GM12864 (cell line): ENCODE measurements at places on chromosomes 12 and 14.

DNA sequence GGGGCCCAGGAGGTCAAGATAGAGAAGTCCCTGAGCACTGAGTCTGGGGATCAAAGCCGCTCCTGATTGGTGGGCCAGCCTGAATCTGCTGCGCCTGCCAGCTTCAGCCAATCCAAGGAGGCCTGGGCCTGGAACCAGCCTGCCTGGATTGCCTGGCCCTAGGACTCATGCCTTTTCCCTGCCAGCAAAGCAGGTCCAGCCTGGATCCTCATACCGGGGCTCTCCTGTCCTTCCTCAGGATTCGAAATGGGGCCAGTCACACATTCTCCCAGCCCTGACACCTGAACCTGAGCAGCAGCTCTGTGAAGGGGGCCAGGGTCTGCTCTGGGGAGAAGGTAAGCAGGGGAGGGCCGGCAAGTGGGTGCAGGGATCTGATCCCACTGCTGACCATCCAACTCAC is 81.9 kb downstream of the NINJ2 start:
- no peak for DNase-seq

DNA sequence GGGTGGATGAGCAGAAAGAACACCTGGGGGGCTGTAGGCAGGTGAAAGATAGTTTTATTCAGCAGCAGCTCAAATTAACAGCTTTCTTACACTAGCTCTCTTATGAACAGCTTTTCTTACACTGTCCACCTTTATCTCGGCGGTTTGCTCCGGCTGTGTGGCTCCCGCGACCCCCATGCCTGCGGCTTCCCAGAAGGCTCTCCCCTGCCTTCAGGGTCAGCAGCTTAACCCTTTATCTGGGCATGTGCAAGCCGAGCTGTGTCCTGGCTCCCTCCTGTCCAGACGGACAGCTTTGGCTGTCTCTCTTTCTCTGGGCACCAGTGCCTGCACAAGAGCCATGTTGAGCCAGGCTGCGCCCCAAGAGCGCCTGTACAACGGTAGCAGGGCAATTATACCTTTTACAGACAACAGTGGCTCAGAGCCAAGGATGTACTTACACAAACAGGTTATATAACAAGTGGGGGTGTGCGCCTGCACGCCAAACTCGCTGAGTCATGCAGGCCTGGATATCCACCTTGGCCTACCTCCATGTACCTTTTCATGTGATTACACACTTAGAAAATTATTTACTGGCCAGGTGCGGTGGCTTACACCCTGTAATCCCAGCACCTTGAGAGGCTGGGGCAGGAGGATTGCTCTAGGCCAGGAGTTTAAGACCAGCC is 28.5 kb upstream of the KLHL42 start:
- no peak for DNase-seq

DNA sequence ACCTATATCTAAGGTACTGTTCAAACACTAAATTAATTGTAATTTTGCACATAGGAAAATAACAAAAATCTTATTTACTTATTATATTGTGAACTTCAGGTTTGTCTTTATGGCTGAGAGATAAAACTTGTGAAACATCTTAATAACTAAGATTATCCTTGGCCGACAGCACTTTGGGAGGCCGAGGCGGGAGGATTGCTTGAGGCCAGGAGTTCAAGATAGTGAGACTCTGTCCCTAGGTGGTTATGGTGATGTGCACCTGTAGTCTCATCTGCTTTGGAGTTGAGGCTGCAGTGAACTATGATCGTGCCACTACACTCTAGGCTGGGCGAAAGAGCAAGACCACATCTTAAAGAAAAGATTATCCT is 22.6 kb downstream of the DIP2B start:
- no peak for DNase-seq

GRCh38 chr14:35855876-35856481 is 29.8 kb downstream of the BRMS1L start:
- DNase-seq = peak; percentile 69

DNA sequence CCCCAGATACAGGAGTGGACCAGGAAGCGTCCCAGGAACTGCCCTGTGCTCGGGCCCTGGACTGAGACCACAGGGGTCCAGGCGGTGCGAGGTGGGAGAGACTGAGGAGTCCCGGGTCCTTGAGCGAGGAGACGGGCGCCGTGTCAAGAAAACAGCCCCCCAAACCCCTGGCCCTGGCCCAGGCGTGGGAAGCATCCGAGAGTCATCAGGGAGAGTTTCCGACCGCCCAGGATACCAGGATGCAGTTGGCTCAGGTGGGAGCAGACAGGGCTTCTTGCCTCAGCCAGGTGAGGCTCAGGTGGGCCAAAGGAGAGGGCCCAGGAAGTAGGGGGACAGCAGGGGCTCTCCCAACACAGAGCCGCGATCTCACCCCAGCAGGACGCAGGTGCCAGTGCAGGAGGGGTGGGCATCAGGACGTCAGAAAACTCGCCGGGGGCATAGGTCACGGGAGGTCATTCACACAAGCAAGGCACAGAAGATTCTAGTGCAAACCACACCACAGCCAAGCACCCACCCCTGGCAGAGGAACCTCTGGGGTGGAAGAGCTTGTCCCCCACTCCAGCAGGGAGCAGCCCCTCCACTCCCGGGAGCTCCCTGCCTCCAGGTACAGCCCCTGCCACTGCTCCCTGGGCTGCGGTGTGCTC is 102.5 kb upstream of the EIF5 start:
- DNase-seq = no peak

- no peak for DNase-seq
These were observed 82.4 kb downstream of the ZFC3H1 start for GRCh38 chr12:71581206-71581605.

DNA sequence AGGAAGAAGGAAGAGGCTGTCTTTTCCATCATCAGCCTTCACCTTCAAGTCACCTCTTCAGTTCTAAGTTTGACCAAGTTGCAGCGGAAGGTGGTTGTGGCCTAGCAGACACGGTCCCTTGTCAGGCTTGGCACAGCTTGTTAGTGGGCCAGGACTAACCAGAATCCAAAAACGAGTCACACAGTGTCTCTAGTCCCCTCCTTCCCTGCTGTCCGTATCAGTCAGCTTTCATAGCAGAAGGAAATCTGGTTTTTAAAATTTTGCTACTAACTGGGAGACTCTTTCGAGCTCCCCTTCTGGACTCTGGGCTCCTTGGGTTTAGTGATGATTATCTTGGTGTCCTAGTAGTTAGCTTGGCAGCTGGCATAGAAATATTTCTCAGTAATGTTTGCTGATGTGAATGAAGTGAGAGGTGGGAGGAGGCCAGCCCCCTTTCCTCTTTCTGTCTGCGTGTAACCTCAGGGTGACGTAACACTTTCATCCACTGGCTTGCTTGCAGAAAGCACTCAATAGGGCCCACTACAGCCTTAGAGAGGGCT is 3.8 kb downstream of the ETV6 start:
- DNase-seq = peak; percentile 57

- no peak for DNase-seq
These were observed 106.3 kb downstream of the RIN3 start for GRCh38 chr14:92619671-92620456.

DNA sequence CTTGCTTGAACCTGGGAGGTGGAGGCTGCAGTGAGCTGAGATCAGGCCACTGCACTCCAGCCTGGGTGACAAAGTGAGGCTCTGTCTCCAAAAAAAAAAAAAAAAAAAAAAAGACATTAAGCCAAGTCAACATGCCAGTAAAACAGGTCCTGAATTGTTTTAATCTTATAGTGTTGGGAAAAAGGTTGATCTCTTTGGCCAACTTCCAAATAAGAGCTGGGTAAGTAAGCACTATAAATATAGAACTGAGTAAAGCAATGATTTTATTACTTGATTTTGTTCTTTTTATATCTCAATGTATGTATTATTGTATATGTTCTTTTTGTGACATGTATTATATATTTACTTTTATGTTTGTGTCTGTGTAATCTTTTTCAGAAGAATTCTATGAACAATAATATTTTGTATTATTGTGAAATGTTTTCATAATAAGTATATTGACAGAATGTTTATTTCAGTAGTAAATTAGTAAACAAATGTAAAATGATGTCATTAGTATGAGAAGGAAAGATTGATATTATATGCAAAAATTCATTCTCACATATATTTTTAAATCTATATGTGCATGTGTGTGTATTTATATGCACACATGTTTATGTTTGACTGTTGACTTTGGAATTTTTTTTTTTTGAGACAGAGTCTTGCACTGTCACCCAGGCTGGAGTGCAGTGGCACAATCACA is 9.6 kb upstream of the AKAP6 start:
- no peak for DNase-seq

DNA sequence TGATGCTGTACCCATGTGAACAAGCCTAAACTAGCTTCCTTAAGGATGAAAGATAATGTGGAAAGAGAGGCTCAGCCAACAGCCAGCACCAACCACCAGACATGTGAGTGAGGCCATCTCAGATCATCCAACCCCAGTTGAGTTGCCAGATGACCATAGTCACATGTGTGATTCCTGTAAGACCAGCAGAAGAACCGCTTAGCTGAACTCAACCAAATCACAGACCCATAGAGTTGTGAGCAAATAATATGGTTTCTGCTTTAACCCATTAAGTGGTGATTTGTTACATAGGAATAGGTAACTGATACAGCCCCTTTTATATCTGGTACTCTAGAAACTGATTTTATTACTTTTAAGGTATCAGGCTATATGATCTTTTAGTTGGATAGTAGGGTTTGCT is 17.6 kb upstream of the ELK3 start:
- DNase-seq = no peak

DNA sequence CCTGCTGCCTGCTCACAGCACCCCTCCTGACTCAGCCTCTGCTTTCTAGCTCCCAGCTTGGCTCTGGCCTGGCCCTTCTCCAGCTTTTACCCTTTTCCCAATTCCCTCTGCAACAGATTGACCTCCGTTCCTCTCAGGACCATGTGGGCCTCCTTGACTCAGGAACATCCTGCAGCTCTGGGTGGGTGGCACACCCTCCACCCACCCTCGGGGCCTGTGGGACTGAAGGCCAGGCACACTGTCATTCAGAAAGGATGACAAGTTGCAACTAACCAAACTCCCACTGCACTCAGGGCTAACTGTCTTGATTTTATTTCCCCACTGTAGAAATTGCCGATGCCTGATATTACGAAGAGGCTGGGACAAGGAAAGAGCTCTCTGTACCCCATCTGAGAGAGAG is 59.4 kb downstream of the HELB start:
- no peak for DNase-seq

GRCh38 chr14:99359906-99360305 is 87.9 kb upstream of the BCL11B start:
- DNase-seq = no peak

GRCh38 chr14:79037593-79037992 is 867.4 kb downstream of the NRXN3 start:
- DNase-seq = no peak

DNA sequence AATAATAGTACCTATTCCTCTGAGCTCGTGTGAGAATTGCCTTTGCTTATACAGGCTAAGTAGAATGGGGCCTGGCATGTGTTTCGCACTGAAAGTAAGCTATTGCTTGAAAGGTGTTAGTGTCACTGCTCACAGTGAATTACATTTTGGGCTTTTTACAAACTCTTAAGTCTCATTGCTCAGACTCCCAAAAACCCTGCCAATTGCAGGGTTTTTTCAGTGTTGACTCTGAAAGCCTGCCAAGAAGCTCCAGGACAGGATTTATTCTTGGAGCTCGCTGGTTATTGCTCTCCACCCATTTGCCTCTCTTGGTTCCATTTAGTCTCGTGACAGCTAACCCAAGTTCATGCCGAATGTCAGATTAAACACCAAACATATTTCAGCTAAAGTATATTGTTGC is 39.8 kb downstream of the NOPCHAP1 start:
- no peak for DNase-seq

- no peak for DNase-seq
These were observed 72.3 kb upstream of the KRAS start for GRCh38 chr12:25322918-25323531.

DNA sequence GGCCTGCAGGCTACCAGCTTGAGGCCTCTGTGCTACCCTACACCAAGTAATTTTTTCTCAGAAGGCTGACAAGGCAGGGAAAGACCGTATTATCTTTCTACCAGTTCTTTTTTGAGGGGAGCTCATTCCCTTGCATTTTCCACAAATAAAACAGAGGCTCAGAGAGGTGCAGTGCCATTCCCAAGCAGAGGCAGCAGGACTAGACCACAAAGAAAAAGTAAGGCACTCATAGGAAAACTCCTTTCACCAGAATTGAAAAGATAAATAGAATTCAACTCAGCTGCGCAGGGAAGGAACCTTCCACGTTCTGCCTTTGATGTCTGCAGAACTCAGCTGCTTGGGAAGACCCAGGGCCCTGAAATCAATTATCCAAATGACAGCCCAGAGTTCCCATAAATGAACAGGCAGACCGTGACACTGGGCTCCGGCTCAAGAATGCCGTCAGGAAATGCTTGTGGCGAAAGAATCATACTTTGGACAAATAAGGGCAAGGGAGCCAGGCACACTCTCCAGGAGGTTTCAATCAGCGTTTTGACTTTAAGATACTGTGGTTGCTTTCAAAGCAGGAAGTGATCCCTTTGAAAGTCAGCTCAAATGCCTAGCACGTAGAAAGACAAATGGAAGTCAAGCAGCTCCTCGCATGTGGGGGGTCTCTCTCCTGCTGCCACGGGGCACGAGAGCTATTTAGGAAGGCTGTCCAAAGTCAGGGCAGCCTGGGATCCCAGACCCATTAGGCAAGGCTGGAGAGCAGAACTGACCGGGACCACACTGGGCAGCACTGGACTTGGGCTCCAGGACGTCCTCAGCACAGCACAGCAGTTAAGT is 14.0 kb downstream of the KCTD10 start:
- DNase-seq = no peak

GRCh38 chr12:105912882-105913678 is 225.7 kb downstream of the NUAK1 start:
- no peak for DNase-seq

- DNase-seq = peak; percentile 74
These were observed 186.7 kb downstream of the EFCAB11 start for GRCh38 chr14:89767861-89768268.

DNA sequence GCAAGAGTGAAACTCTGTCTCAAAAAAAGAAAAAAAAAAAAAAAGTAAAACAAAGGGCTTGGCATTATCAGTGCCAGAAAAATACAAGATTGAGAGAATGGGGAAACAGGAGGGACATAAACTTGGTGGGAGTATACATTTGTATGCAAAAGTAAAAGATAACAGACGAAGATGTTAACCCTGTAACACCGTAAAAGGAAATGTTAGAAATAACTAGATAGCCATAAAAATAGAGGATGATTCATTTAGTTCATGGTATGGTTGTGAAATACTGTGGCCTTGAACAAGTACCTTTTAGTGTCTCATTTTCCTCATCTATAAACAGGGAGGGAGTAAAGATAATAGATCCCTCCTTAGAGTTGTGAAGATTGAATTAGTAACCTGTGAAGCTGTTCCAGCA is 33.3 kb downstream of the ATP2A2 start:
- DNase-seq = peak; percentile 18

DNA sequence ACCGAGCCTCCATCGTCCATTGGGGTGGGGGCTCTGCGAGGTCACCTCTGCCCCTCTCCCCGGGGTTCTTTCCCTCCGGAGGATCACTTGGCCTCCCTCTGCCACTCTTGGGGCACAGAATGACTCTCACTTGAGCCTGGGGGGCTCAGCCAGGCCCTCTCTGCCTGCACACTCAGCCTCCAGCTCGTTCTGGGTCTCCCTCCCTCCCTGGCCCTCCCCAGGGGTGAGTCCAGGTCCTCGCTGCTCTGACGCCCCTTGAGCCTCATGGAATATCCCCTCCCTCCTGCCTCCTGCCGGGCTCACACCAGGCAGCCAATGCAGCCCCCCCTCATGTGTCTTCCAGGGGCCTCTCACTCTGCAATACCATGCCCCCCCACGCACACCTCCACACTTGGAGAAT is 17.7 kb upstream of the SFSWAP start:
- DNase-seq = no peak
